Mesangial cell (primary cell): ENCODE measurements at places on chromosomes 1 and 21. TPM values are rescaled to one million over a fixed set of nuclear protein-coding genes. Genes with fewer than 3 reads are reported as not detected.

TLR5 gene
- total RNA-seq, result under 0.01 and 0.25 TPM in 2 replicates

HCRTR1 gene
- total RNA-seq, result not detected in 2 replicates

LCE3E gene
- total RNA-seq, result not detected in 2 replicates

PLA2G2C gene
- not detected in 2 replicates for total RNA-seq

RGS7 gene
- 0.81 TPM in 1 of 2 replicates, not detected in the other for total RNA-seq
